Mesangial cell (primary cell): ENCODE measurements at places on chromosomes 5 and 9. TPM values are rescaled to one million over a fixed set of nuclear protein-coding genes. Genes with fewer than 3 reads are reported as not detected.

PHF24 gene
- total RNA-seq: under 0.01 TPM in 1 of 2 replicates, not detected in the other

SPINK13 gene
- 0.25 TPM in 1 of 2 replicates, not detected in the other for total RNA-seq

RHOBTB3 gene
- 57.8 and 107 TPM in 2 replicates for total RNA-seq

KCNIP1 gene
- 0.81 and 11.2 TPM in 2 replicates for total RNA-seq

SLF1 gene
- total RNA-seq: 2.2 and 10.9 TPM in 2 replicates

PCDHA7 gene
- 0.51 TPM in 1 of 2 replicates, not detected in the other for total RNA-seq

PCDH1 gene
- total RNA-seq: 0.76 and 1.1 TPM in 2 replicates

GADD45G gene
- total RNA-seq: 0.16 and 1.1 TPM in 2 replicates

HK3 gene
- not detected in 2 replicates for total RNA-seq

PROB1 gene
- total RNA-seq: 3.1 and 3.4 TPM in 2 replicates

GABRA6 gene
- total RNA-seq: not detected in 2 replicates

UNC5A gene
- total RNA-seq: 0.25 and 0.33 TPM in 2 replicates

NACC2 gene
- total RNA-seq: 32.4 and 42.2 TPM in 2 replicates

SPINK7 gene
- total RNA-seq: not detected in 2 replicates

GRK6 gene
- 25.4 and 59.0 TPM in 2 replicates for total RNA-seq

NPR3 gene
- total RNA-seq: 0.81 and 3.0 TPM in 2 replicates

SLC6A19 gene
- total RNA-seq: not detected in 2 replicates

PTGS1 gene
- total RNA-seq: 0.16 and 1.4 TPM in 2 replicates

PLCXD3 gene
- total RNA-seq: not detected in 2 replicates

ERBIN gene
- total RNA-seq: 33.9 and 34.6 TPM in 2 replicates

NAIP gene
- total RNA-seq: 0.81 and 3.2 TPM in 2 replicates

TUSC1 gene
- 18.6 and 31.4 TPM in 2 replicates for total RNA-seq

IFNA13 gene
- total RNA-seq: not detected in 2 replicates

CCDC187 gene
- 0.25 TPM in 1 of 2 replicates, not detected in the other for total RNA-seq
